ENCODE measurements at places on chromosomes 6 and 20.
A peak's percentile ranks its signal among the peaks of the same experiment; 100 is the strongest.

- DNase-seq, result peak; percentile 95
Measured at GRCh38 chr6:25172819-25173218, 106.4 kb upstream of the CARMIL1 start.

DNA sequence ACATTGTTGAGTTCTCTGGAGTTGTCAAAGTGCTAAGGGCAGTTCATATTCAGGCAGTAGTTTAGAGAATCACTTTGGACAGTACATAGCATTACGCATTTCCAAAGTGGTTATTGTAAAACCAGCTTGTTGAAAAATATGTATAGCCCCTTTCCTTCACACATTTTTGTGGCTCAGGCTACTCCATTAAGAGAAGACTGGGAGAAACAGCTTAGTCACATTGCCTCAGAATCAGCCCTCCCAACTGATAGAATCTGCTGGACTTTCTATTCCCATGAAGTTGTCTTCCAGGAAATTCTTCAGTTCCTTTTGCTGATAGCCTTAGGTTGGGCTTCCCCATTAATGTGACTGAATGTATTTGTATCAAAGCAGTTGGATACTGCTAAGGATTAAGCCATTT, 39.5 kb upstream of the HDGFL1 start:
- no peak for DNase-seq

- no peak for DNase-seq
Measured at GRCh38 chr6:89409461-89410035, 2.5 kb downstream of the RRAGD start.

- DNase-seq, result no peak
Measured at GRCh38 chr6:37862992-37863391, 43.5 kb downstream of the ZFAND3 start.

DNA sequence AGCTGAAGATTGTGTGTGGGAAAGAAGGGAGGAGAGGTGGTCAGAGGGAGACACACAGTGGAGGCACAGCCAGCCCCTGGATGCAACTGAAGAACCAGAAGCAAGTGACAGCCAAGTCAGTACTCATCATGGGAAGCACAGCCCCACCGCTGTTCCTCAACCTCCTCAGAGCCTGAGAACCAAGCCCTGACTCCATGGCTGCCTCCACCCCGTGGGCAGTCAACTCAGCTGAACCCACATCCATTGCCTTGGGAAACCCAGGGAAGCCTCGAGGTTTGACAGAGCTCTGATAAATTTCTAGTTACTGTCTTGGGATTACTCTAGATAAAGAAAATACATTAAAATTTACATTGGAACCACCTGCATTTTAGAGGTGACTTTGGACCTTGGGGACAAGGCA, 29.6 kb downstream of the ALDH5A1 start:
- DNase-seq, result no peak

DNA sequence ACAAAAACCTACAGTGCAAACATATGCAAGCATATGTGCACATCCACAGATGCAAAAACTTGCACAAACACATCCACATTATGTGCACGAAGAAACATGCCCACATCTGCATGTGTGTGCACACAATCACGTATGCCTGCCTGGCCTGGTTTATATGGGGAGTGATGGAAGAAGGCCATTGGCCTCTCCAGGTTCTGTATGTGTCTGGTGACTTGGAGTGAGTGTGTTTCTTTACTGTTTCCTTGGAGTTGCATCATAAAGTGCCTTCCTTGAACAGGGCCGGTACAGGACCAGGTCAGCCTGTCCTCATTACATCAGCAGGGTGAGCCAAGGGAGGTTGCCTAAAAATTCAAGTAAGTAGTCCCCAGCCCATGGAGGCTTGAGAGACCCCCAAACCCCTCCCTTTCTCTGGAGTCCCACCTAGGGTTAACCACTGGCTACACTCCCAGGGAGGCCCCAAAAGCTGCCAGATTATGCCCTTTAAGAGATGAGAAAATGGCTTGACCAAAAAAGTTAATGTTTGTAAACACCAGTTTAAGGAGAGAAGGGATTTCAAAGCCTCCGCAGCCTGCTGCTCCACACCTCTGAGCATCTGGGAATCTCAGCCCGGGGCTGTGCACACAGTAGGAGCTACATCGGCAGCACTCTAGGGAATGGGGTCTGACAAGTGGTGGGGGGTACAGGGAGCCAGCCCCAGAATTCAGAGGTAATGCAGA, 140.8 kb downstream of the VEGFA start:
- peak; percentile 52 for DNase-seq

DNA sequence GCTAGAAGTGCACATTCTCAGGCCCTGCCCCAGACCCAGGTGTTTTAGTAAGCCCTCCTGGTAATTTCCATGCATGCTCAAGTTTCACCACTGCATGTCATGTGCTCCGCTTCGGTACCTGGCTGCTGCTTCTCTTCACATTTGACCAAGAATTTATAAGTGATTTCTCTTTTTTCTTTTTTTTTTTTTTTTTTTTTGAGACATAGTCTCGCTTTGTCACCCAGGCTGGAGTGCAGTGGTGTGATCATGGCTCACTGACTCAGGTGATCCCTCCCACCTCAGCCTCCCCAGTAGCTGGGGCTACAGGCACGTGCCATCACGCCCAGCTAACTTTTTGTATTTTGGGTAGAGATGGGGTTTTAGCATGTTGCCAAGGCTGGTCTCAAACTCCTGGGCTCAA, 16.0 kb downstream of the TM9SF4 start:
- DNase-seq, result no peak

GRCh38 chr20:55513954-55514353, 491.4 kb downstream of the CBLN4 start:
- no peak for DNase-seq

DNA sequence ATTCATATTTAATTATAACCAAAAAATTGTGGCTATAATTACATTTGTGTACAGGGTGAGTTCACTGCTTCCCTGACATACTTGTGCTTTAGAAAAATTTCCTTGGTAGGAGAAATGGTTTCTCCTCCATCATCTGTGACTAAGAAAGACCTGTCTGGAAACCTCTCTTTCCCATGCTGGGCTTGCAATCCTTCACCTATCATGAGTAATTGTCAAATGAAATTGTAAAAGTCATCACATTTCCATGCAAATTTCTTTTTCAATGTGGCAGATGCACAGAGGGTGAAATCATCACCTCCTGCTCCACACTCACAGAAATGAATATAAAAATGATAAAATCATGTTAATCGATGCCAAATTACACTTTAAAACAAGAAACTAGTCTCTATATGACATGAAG, 1.5 kb upstream of the SIRPB1 start:
- no peak for DNase-seq

DNA sequence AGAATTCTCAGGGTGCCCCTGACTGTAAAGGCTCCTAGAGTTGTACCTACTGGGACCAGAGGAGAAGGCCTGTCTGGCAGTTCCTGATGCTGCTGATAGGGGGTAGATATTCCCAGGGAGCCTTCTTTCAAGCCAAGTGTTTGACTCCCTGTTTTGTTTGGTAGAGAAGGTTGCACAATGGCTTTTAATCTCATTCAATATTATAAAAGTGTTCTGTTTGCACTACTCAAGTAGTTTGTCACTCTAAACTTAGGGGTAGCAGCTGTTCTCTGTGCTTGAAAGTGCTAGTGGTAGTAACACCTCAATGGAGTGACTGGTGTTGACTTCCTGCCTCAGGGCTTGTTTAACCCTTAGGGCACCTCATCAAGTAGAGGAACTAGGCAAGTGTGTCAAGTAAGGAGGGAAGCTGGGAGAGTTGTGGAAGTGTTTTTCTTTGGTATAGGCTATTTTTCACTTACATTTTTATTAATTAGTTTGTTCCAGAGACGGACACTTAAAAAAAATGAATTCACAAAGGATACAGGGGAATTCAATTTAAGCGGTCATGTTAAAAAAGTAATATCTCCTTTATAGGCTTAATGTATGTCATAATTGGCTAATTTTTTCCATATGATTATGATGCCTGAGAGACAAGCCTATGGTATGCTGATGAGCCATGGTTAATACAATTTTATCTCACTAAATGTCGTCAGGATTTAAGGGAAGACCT, 38.1 kb downstream of the BICRAL start:
- DNase-seq, result no peak

- DNase-seq, result no peak
Measured at GRCh38 chr6:111204305-111204704, 117.0 kb downstream of the SLC16A10 start.

GRCh38 chr20:48194583-48194982, 409.3 kb upstream of the SULF2 start:
- no peak for DNase-seq

DNA sequence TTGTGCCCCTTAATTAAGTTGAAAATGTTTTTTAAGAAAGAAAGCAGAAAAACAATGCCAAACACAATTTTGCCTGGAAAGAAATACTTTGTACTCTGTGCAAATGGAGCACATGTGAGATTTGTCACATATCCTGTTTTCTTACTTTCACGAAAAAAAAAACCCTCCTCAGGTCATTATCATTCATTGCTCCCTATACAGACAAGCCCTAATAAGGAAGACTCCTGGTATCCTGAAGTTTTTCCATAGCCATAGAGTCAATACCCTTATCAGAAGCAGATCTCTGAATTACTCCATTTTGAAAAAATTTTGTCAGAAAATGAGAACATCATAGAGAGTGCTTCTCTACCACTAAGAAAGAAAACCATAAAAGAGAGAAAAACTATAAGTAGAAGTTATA, 14.0 kb upstream of the NT5E start:
- peak; percentile 62 for DNase-seq

- no peak for DNase-seq
Measured at GRCh38 chr6:146526192-146526591, 17.4 kb upstream of the RAB32 start.

- DNase-seq, result no peak
Measured at GRCh38 chr20:2348336-2348735, 32.4 kb upstream of the TGM6 start.

GRCh38 chr6:146289816-146290588, 253.6 kb upstream of the RAB32 start:
- DNase-seq, result peak; percentile 87

GRCh38 chr20:3812259-3812681, 8.1 kb upstream of the AP5S1 start:
- no peak for DNase-seq

- DNase-seq, result no peak
Measured at GRCh38 chr20:609371-609964, 641 bp downstream of the TCF15 start.

GRCh38 chr6:88454658-88455057, 288.5 kb upstream of the CNR1 start:
- DNase-seq, result no peak

GRCh38 chr20:21004386-21005076, 101.6 kb downstream of the LINC00237 start:
- DNase-seq, result no peak

GRCh38 chr6:42505385-42505718, 53.6 kb upstream of the TRERF1 start:
- peak; percentile 82 for DNase-seq

- no peak for DNase-seq
Measured at GRCh38 chr6:84167457-84167856, 60.0 kb downstream of the CEP162 start.

GRCh38 chr20:14264869-14265268, 72.5 kb downstream of the FLRT3 start:
- peak; percentile 16 for DNase-seq

DNA sequence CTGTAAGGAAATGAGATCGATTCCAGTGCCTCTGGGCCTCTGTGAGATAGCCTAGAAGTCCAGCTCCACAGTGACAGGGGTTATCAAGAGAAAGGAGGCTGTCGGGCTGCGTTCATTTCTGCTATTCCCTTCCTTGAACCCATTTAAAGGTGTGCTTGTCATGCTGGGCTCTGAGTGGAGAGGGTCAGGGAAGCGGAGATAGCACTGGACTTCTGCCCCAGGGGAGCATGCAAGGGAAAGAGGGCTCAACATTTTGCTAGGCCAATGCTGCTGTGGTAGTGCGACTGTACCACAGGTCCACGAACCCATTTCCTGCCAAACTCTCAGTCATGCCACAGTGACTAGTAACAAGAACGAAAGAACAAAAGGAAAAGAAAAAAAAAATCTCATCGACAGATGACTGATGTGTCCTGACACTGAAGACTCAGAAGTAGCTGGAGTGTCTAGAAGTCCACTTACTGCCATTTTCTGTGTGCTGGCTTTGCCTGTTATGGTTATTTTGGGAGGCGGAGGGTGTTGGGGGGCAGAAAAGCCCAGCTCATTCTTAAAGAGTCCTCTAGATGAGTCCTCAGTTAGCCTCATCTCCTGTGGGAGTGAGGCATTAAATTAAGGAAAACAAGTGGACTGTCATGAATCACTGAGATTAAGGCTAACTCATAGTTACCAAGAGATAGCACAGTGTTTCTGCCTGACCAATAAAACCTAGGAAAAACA, 8.1 kb downstream of the NEDD9 start:
- no peak for DNase-seq

GRCh38 chr20:3251806-3252205, 12.8 kb upstream of the SLC4A11 start:
- DNase-seq, result no peak

All from HCEC 1CT (cell line).